CD4-positive, alpha-beta memory T cell (primary cell): ENCODE measurements at places on chromosomes 1 and 21. TPM values are rescaled to one million over a fixed set of nuclear protein-coding genes. Genes with fewer than 3 reads are reported as not detected.
A peak's percentile ranks its signal among the peaks of the same experiment; 100 is the strongest.

GRCh38 chr1:184752656-184753055 lies 2.0 kb downstream of the EDEM3 start:
- no peak overlapping the region for H3K27ac ChIP-seq
- DNase-seq: no peak
- H3K4me3 ChIP-seq: no peak overlapping the region
- no peaks in the 10 kb centered on the region for H3K36me3 ChIP-seq
- H3K27me3 ChIP-seq: no peaks in the 10 kb centered on the region

- H3K36me3 ChIP-seq: no peaks in the 10 kb centered on the region
- H3K4me3 ChIP-seq: no peak overlapping the region
- H3K27ac ChIP-seq: no peak overlapping the region
- no peaks in the 10 kb centered on the region for H3K4me1 ChIP-seq
- DNase-seq: no peak
Observed at GRCh38 chr1:69502991-69503390, 64.7 kb upstream of the LRRC7 start.

- no peaks in the 10 kb centered on the region for H3K4me1 ChIP-seq
- no peaks in the 10 kb centered on the region for H3K36me3 ChIP-seq
- H3K27ac ChIP-seq: no peak overlapping the region
- no peak for DNase-seq
Observed at GRCh38 chr1:225483818-225484656, 56.2 kb upstream of the LBR start.

GRCh38 chr1:70863239-70863638 lies 184.4 kb downstream of the PTGER3 start:
- no peak overlapping the region for H3K27ac ChIP-seq
- H3K4me3 ChIP-seq: no peak overlapping the region
- no peaks in the 10 kb centered on the region for H3K36me3 ChIP-seq
- H3K4me1 ChIP-seq: no peaks in the 10 kb centered on the region
- H3K27me3 ChIP-seq: no peaks in the 10 kb centered on the region
- no peak for DNase-seq

SPATA21 gene
- not detected for total RNA-seq

TARS2 gene
- total RNA-seq: 35.4 TPM

GRCh38 chr1:7207875-7208646 lies 422.8 kb downstream of the CAMTA1 start:
- H3K4me3 ChIP-seq: no peak overlapping the region
- H3K27ac ChIP-seq: no peak overlapping the region
- H3K36me3 ChIP-seq: no peaks in the 10 kb centered on the region
- no peaks in the 10 kb centered on the region for H3K27me3 ChIP-seq
- no peak for DNase-seq

ZCCHC17 gene
- total RNA-seq: 21.8 TPM

DNA sequence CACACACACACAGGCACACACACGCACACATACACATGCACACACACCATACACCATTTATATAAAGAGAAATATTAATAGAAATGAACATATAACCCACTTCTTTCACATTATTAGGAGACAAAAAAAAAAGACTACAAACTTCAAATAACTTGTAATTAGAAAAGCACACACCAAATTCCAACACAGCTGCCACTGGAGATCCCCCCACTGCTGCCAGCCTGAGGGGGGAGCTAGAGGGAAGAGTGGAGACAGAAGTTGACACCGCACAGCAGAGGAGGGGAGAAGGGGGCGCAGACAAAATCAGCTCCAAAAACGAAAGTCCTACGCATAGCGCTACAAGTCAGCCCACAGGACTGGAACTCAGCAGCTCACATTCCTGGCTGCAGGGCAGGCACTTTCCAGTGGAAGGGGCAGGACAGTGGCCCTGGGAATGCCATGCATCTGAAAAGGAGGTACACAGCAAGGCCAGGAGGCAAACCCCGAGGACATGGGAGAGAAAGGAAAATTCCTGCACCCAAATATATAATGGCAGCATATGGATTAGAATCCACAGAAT lies 36.5 kb downstream of the LGALS8 start:
- peaks cover 55% of the 10 kb centered on the region for H3K36me3 ChIP-seq
- no peak overlapping the region for H3K27ac ChIP-seq
- H3K27me3 ChIP-seq: no peaks in the 10 kb centered on the region
- no peaks in the 10 kb centered on the region for H3K4me1 ChIP-seq
- DNase-seq: no peak

MSH4 gene
- total RNA-seq: 0.80 TPM

DNA sequence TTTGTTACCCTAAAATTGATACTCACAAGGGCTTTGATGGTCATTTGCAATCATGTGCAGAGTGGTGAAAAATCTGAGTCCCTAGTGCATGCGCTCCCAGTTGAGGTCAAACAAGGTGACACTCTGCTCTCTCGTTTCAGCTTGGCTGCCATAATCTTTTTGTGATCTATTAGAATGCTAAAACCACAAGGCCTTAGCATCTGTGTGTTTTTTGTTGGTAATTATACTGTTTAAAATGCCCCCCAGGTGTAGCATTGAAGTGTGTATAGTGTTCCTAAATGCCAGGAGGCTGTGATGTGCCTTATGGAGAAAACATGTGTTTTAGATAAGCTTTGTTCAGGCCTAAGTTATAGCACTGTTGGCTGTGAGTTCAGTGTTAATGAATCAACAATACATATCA lies 89.3 kb downstream of the PLD5 start:
- no peaks in the 10 kb centered on the region for H3K36me3 ChIP-seq
- no peak for DNase-seq
- no peak overlapping the region for H3K27ac ChIP-seq
- H3K4me1 ChIP-seq: no peaks in the 10 kb centered on the region
- H3K4me3 ChIP-seq: no peak overlapping the region
- no peaks in the 10 kb centered on the region for H3K27me3 ChIP-seq

PCBP3 gene
- total RNA-seq: 0.99 TPM

- no peaks in the 10 kb centered on the region for H3K27me3 ChIP-seq
- H3K4me1 ChIP-seq: no peaks in the 10 kb centered on the region
- H3K36me3 ChIP-seq: no peaks in the 10 kb centered on the region
- no peak overlapping the region for H3K27ac ChIP-seq
- DNase-seq: no peak
Observed at GRCh38 chr21:24420689-24421088, 1186.6 kb downstream of the MRPL39 start.

DNA sequence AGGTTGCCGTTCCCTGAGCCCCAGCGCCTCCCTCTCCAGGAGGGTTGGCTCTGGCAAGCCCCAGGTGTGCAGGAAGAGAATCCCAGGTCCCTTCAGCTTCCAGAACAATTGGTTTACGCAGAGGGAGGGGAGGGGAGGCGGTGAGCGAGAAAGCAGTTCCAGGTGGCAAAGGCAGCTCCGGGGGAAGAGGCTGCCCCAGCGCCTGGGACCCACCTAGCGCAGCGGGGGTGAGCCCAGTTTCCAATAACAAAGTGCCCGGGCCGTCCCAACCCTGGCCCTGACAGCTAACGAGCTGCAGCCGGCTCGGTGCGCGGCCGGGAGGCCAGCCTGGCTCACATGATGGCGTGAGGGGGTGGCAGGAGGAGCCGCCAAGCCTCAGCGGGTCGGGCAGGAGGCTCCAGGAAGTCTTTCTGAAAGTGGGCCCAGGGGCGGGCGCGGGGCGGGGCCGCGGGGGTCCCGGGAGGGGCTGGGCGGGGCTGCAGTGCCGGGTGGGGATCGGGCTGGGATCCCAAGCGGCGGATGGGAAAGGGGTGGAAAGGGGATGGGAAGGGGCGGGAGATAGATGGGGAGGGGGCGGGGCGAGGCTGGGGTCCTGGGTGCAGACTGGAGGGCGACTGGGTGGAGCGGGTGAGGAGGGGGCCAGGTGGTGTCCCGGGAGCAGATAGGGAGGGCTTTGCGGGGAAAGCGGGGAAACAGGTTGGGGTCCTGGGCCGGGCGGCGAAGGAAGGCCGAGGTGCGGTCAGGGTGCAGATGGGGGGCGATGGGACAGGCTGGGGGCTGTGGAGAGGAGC lies 22.8 kb downstream of the DHRS3 start:
- H3K36me3 ChIP-seq: peaks cover 4% of the 10 kb centered on the region
- no peak for DNase-seq
- H3K27me3 ChIP-seq: no peaks in the 10 kb centered on the region
- no peak overlapping the region for H3K4me3 ChIP-seq

DNA sequence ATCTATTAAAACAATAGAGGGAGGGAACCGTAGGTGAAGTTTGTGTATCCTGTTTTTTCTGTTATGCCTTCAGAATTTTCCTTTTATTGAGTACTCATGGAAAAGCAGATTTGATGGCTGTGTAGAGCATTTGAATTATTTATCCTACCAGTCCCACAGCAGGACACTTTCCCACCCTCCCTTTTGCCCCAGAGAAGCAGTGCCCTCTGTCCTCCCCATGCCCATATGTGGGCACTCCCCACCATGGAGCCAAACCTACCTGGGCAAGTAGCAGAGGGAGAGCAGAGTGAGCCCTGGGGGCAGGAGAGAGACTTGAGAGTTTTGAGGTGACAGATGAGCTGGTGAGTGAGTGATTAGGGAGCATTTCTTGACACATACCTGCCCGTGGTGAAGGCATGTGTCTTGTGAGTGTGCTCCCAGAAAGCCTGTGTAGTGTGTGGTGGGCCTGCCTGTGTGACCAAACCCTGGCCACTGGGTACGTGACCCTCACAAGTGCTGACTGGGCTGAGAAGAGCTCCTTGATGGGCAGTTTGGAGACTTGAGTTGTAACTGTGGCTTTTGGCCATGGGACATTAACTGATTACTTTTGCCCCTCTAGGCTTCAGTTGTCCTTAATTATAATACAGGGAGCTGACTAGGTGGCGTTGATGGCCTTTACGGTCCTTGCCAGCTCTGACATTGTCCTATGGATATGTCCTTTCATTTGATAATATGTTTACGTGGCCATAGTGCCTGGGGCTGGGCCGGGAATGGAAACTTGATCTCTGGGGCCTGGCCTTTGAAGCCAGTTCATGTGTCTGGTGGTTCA lies 3.6 kb downstream of the PSEN2 start:
- H3K27ac ChIP-seq: no peak overlapping the region
- H3K4me3 ChIP-seq: no peak overlapping the region
- no peak for DNase-seq
- no peaks in the 10 kb centered on the region for H3K36me3 ChIP-seq
- peaks cover 17% of the 10 kb centered on the region for H3K4me1 ChIP-seq

LTN1 gene
- total RNA-seq: 39.5 TPM

DNA sequence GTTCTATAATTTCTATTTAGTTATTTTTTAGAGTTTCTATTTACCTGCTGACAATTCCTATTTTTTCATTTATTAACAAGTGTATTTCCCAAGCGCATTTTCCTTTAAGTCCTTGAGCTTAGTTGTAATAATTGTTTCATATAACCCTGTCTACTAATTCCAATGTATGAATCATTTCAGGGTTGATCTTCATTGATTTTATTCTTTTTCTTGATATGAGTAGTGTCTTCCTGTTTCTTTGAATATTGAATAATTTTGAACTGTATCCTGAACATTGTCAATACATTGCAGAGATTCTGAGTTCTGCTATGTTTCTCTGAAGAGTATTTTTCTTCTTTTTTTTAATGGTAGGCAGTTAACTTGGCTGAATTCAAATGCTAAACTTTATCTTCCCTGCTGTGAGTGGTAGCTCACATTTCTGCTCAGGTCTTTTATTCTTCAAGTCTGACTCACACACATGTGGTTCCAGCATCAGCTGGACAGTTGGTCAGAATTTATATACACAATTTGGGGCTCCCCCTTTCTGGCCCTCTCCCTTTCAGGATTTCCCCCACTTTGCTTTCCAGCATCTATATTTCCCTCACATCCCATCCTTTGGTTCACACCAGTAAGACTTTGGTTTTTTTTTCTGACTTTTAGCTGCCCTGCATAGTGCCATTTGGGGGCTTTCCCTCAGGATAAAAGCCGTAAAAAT lies 54.4 kb upstream of the WDR26 start:
- H3K4me1 ChIP-seq: no peaks in the 10 kb centered on the region
- DNase-seq: no peak
- no peaks in the 10 kb centered on the region for H3K36me3 ChIP-seq
- no peaks in the 10 kb centered on the region for H3K27me3 ChIP-seq
- no peak overlapping the region for H3K27ac ChIP-seq
- H3K4me3 ChIP-seq: no peak overlapping the region

DNA sequence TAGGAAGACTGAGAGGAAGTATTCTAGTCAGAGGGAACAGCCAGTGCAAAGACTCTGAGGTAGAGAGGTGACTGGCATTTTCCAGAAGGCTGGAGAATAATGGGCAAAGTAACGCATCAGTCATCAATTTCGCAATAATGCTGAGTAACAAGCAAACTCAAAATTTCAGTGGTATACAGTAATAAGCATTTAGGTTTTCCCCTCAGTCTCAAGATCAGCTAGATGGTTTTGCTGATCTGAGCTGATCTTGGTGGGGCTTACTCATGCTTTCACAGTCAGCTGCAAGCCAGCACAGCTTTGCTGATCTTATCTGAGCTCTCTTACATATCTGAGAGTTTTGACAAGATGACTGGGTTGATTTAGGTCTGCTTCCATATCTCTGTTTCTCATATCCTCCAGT lies 108.7 kb downstream of the TSEN15 start:
- no peak overlapping the region for H3K27ac ChIP-seq
- DNase-seq: no peak
- no peaks in the 10 kb centered on the region for H3K36me3 ChIP-seq
- H3K27me3 ChIP-seq: no peaks in the 10 kb centered on the region
- H3K4me3 ChIP-seq: no peak overlapping the region
- peaks cover 9% of the 10 kb centered on the region for H3K4me1 ChIP-seq

GRCh38 chr1:116375887-116376728 lies 3.1 kb downstream of the ATP1A1 start:
- H3K36me3 ChIP-seq: peaks cover 5% of the 10 kb centered on the region
- peak overlapping the region; percentile 71 for H3K27ac ChIP-seq
- peaks cover 72% of the 10 kb centered on the region for H3K4me1 ChIP-seq
- no peaks in the 10 kb centered on the region for H3K27me3 ChIP-seq
- peak; percentile 71 for DNase-seq

GRCh38 chr1:233394860-233395717 lies 67.6 kb downstream of the MAP3K21 start:
- H3K27me3 ChIP-seq: no peaks in the 10 kb centered on the region
- DNase-seq: peak; percentile 15
- H3K36me3 ChIP-seq: no peaks in the 10 kb centered on the region
- no peak overlapping the region for H3K27ac ChIP-seq

RUNX1 gene
- 96.3 TPM for total RNA-seq

COL24A1 gene
- total RNA-seq: 0.09 TPM

DNA sequence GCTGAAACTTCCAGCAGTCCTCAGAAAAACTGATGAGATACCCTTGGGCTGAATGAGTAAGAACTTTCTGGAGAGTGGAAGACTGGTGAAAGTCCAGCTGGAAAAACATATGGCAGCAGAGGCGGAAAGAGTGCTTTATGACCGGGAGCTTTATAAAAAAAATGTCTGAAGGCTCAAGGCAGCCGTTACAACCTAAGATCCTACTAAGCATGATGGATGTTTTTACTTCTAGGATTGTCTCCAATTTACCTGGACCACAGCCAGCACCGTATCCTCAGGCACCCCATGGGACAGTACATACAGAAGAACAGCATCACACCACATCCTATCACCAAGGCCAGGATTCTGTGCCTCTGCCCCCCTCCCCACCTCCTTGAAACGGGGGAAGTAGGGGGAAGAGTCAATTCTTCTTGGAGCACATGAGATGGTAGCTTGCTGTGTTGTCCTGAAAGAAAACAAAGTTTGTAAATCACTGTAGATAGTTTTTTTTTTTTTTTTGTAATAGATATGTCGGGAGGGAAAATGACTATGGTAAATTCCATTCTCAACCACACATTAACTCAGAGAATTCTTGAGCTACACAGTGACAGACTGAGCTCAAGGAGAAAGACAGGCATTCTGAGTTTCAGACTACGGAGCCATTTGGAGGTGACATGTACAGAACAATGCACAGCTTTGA lies 11.8 kb upstream of the IRF2BP2 start:
- H3K27ac ChIP-seq: no peak overlapping the region
- H3K27me3 ChIP-seq: no peaks in the 10 kb centered on the region

RAB42 gene
- 1.3 TPM for total RNA-seq

- no peak overlapping the region for H3K27ac ChIP-seq
- H3K27me3 ChIP-seq: no peaks in the 10 kb centered on the region
- no peaks in the 10 kb centered on the region for H3K4me1 ChIP-seq
- H3K4me3 ChIP-seq: no peak overlapping the region
Observed at GRCh38 chr1:68199603-68200002, 32.7 kb downstream of the WLS start.
